ENCODE measurements at places on chromosomes 4 and X.

- H3K27ac ChIP-seq: peak overlapping the region; percentile 54
- no peaks in the 10 kb centered on the region for H3K36me3 ChIP-seq
- DNase-seq: peak; percentile 94
- no peak overlapping the region for H3K4me3 ChIP-seq
Measured at GRCh38 chr4:72858328-72858727, 211.2 kb downstream of the COX18 start.

DNA sequence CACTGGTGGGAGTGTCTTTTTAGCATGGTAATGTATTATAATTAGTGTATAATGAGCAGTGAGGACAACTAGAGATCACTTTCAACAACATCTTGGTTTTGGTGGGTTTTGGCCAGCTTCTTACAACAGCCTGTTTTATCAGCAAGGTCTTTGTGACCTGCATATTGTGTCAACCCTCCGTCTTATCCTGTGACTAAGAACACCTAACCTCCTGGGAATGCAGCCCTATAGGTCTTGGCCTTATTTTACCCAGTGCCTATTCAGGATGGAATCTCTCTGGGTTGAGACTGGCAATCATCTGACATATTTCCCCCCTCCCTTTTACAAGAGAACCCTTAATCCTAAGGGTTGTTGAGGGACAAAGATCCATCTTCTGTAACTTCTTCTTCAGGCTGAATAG is 21.9 kb upstream of the ADH4 start:
- no peaks in the 10 kb centered on the region for H3K4me1 ChIP-seq
- H3K36me3 ChIP-seq: no peaks in the 10 kb centered on the region
- no peak overlapping the region for H3K4me3 ChIP-seq
- H3K27ac ChIP-seq: no peak overlapping the region
- no peak for DNase-seq

DNA sequence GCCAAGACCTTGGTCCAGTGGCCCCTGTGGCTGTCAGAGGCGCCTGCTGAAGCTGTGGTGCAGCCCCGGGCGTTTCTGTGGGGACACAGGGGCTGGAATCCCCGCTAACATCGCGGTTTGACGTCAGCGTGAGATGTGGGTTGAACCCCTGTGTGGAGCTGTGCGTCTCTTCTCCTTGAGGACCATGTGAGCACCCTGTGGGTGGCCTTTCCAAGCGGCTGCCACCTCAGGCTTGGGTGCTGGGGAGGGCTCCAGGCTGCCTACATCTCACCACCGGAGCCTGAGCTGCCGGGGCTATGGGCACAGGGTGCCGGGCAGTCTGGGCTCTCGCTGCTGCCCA is 27.7 kb downstream of the UVSSA start:
- no peak overlapping the region for H3K4me3 ChIP-seq
- H3K27me3 ChIP-seq: no peaks in the 10 kb centered on the region
- no peak for DNase-seq
- H3K36me3 ChIP-seq: peaks cover 75% of the 10 kb centered on the region
- no peaks in the 10 kb centered on the region for H3K4me1 ChIP-seq

DNA sequence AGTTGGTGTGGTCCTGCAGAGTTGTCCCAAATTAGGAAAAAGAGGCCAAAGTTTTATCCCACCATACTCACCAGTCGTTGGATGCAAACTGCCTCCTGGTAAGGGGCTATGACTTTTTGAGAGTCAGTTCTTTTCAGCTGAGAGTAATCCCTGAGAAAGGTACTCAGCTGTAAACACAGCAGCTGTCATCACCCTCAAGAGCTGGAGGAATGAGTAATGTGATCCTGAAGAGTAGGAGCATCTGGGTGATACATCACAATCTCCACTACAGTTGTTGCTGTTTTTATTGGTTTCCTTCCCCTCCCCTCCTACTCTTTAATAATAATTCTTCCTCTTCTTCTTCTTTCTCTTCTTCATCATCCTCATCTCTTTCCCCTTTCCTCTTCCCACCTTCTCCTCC is 5.7 kb downstream of the MAGEE1 start:
- no peaks in the 10 kb centered on the region for H3K27me3 ChIP-seq
- H3K4me1 ChIP-seq: peaks cover 7% of the 10 kb centered on the region
- H3K4me3 ChIP-seq: no peak overlapping the region
- DNase-seq: no peak
- no peaks in the 10 kb centered on the region for H3K36me3 ChIP-seq
- H3K27ac ChIP-seq: no peak overlapping the region

GRCh38 chrX:154487518-154488290 is 1.3 kb upstream of the UBL4A start:
- peaks cover 3% of the 10 kb centered on the region for H3K27me3 ChIP-seq
- no peak for DNase-seq
- H3K27ac ChIP-seq: no peak overlapping the region
- peaks cover 28% of the 10 kb centered on the region for H3K4me1 ChIP-seq

DNA sequence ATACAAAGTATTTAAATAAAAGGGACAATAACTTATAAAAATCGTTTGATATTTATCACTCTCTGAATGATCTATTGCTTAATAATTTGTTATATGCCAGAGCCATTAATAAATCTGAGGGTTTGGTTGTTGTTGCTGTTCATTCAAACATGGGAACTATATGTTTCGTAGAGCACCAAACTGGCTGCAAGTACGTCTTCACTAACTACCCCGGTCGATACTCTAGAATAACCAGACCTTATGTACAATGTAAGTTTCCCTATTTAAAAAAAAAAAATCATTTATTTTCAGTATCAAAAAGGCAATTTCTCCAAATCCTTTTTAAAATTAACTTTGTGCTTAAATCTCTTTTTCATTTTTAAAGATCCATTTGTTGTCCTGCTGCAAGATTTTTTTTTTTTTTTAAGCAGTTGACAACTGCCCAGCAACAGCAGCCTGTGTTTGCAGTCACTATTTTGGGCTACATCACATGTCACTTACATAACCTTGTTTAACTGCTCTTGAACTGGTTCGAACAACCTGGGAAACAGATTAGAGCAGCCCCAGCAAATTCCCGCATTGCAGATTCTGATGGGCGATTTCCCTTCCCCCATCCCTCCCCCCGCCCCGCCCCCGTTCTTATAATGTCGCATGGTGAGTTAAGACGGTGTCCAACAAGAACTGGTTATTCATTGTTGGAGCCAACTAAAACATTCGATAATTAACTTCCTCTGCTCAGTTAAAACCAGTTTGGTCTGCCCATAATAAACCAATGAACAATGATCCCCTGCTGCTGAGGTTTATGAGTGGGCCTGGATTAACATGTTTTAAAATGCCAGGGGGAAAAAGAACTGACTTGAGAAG is 238.9 kb downstream of the NR3C2 start:
- no peaks in the 10 kb centered on the region for H3K27me3 ChIP-seq
- H3K4me1 ChIP-seq: no peaks in the 10 kb centered on the region
- no peaks in the 10 kb centered on the region for H3K36me3 ChIP-seq
- no peak for DNase-seq

DNA sequence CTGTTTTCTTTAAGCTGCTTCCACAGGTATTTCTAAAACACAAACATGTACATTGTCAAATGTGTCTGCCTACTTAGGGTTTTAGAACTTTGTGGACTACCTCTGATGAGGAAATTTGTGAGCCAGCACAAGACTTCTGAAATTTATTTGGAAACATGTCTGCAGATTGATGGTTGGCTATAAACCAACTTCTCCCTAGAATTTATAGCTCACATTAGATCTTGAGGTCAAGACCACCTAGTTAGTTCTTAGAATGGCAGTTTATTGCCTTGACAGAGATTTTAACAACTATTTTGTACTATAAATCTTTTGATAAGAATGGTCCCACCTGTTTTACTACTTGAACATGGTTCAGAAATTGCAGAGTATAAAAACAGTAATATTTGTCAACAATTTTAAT is 72.7 kb upstream of the AADAT start:
- no peak overlapping the region for H3K4me3 ChIP-seq
- DNase-seq: no peak
- no peaks in the 10 kb centered on the region for H3K36me3 ChIP-seq
- no peak overlapping the region for H3K27ac ChIP-seq

- no peaks in the 10 kb centered on the region for H3K27me3 ChIP-seq
- H3K4me3 ChIP-seq: no peak overlapping the region
- H3K4me1 ChIP-seq: peaks cover 52% of the 10 kb centered on the region
- H3K27ac ChIP-seq: no peak overlapping the region
Measured at GRCh38 chr4:3372933-3373465, 68.8 kb upstream of the HGFAC start.

DNA sequence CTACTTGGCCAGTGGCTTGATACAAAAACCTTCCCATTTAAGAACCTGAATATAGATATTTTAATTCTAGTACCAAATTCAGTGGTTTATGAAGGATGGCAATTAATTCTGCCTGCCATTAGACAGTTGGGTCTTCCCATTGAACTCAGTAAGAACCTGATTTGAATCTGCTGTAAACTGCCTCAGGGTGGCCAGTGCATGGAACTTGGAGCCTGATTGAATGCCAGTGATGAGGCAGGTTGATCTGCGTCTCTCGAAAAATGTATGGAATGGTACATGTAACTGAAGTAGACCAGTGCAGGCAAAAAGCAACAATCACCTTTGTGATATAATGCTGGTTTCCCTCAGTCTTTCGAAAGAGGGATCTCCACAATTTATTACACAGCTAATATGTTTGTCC is 421.4 kb downstream of the TMA16 start:
- DNase-seq: no peak
- no peak overlapping the region for H3K4me3 ChIP-seq
- H3K4me1 ChIP-seq: no peaks in the 10 kb centered on the region

GRCh38 chr4:183532821-183533220 is 28.0 kb downstream of the ING2 start:
- H3K27ac ChIP-seq: peak overlapping the region; percentile 14
- peaks cover 11% of the 10 kb centered on the region for H3K27me3 ChIP-seq
- H3K36me3 ChIP-seq: no peaks in the 10 kb centered on the region
- peaks cover 4% of the 10 kb centered on the region for H3K4me1 ChIP-seq
- no peak overlapping the region for H3K4me3 ChIP-seq
- DNase-seq: peak; percentile 44

- H3K36me3 ChIP-seq: no peaks in the 10 kb centered on the region
- H3K4me1 ChIP-seq: peaks cover 33% of the 10 kb centered on the region
- H3K27ac ChIP-seq: no peak overlapping the region
- H3K4me3 ChIP-seq: no peak overlapping the region
Measured at GRCh38 chrX:40081679-40082068, 16.1 kb downstream of the BCOR start.

DNA sequence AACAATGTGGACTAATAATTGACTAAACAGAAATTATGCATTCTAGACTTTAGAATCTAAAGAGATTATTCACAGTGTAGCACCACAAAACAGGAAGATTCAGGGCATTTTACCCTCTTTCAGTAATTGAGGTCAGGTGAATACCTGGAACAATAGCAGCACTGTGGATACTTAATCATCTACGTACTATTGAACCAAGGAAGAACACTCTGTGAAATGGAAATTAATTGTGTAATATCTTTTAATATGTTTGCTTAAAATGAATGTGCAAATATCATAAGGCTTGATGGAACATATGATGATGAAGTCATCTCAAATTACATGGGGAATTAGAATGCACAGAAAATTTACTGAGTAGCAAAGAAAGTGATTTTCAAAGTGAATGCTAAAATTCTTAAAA is 68.5 kb upstream of the MAP9 start:
- no peak overlapping the region for H3K27ac ChIP-seq
- H3K27me3 ChIP-seq: no peaks in the 10 kb centered on the region
- H3K4me3 ChIP-seq: no peak overlapping the region
- DNase-seq: no peak

GRCh38 chr4:7189475-7190277 is 2.7 kb upstream of the SORCS2 start:
- no peak overlapping the region for H3K4me3 ChIP-seq
- H3K27me3 ChIP-seq: peaks cover 85% of the 10 kb centered on the region
- no peak for DNase-seq
- no peaks in the 10 kb centered on the region for H3K36me3 ChIP-seq

DNA sequence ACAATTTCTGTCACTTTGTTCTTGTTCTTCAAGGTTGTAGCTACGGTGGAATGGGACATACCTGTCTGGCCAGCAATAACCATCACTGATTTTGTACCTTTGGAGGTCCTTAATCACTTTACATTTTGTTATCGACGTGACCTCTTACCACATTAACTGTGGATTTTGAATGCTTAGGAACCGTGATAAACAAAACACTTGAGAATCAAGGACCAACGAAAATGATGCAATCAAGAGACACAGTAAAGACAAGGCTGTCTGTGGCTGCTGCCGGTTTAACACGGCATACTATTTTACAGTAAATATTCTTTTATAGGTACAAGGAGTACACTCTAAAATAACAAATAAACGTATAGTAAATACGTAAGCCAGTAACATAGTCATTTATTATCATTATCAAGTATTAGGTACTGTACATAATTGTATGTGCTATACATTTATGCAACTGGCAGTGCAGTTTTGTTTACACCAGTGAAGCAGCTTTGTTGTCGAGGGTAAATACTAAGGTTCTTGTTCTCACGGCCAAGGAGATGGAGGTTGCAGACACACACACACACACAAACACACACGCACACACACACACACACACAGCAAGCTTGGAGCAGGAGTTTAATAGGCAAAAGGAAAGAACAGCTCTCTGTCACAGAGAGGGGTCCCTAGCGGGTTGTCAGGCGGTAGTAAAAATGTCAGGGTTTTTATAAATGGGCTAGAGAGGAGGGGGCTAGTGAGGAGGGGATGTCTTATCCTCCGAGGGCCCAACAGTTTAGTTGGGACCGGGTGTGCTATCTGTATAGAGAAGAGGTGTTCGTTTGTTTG is 194.7 kb upstream of the CXorf51B start:
- no peak overlapping the region for H3K4me3 ChIP-seq
- no peaks in the 10 kb centered on the region for H3K4me1 ChIP-seq
- no peak for DNase-seq
- no peak overlapping the region for H3K27ac ChIP-seq

DNA sequence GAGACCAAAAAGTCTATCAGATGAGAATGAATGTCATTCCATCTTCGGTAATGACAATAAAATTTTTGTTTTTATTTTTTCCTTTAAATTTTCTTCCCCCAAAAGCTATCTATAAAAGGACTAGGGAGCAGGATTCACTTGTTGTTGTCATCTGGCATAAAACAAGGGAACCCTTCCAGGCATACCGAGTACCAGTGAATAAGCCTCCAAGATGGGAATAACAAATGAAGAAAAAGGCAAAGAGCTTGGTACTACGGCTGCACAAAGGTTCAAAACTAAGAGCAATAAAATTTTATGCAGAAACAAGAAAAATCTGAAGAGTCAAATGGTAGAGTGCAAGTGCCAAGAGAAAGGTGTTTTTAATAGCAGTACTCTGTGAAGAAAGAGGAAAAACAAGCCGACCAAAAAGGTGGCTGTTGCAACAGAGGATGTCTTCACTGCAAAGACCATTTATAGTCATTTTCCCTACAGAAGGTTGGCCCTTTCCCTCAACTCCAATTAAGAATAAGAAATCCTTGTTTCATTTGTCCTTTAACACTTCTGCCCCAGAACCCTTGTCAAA is 25.8 kb downstream of the PPP3CA start:
- H3K27ac ChIP-seq: no peak overlapping the region
- H3K4me1 ChIP-seq: no peaks in the 10 kb centered on the region
- DNase-seq: no peak
- H3K4me3 ChIP-seq: no peak overlapping the region
- no peaks in the 10 kb centered on the region for H3K27me3 ChIP-seq
